Stimulated activated CD8-positive, alpha-beta memory T cell treated with anti-CD3 and anti-CD28 coated beads, Interleukin-15, amount 100 ng/mL, for 24 hours (primary cell): ENCODE measurements at places on chromosomes 3 and 15.

DNA sequence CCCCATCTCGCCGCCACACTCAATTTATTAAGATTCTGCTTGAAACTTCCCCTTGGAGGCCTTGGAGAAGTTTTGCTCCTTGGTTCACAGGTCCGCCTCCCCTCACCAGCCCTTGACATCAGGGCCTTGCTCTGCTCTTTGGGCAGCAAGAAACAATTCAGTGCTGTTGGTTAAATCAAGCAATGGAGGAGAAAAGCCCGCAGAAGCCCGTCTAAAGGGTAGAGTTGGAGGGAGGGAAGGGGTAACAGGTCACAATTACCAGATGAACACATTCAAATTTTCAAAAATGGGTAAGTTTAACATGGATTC, 429 bp downstream of the PARP9 start:
- DNase-seq: no peak

GRCh38 chr3:154334973-154335420, 10.7 kb upstream of the DHX36 start:
- no peak for DNase-seq

- no peak for DNase-seq
These were observed 633.6 kb downstream of the ZNF385D start for GRCh38 chr3:21117370-21117769.

- no peak for DNase-seq
These were observed 6.8 kb upstream of the TRIM69 start for GRCh38 chr15:44729408-44730127.

DNA sequence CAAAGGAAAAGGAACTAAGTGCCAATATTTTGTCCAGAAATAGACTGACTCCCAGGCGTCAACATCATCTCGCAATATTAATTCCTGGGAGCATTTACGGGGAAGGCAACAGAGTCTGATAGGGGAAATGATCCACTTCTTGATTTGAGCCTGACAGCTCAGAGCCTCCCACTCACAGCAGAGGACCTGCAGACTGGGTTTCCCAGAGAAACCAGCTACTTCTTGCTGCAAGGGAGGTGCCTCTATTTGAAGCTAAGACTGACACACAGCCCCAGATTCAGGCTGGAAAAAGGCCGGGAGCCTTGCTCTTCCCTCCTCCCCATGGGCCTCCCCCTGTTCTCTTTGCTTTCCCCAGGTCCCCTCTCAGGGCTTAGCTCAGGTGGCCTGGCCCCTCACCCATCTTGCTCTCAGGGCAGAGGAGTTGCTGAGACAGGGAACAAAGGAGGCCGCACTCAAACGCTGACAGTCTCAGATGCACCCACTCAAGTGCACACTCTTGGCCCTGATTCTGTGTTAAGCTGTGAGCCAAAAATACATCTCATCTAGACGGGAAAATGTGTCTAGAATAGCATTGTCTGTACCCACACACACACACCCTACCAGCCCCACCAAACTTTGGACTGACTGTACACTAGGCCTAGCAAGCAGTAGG, 49.8 kb upstream of the DCLK3 start:
- no peak for DNase-seq

GRCh38 chr3:61141227-61141626, 110.0 kb downstream of the FHIT start:
- DNase-seq: no peak

DNA sequence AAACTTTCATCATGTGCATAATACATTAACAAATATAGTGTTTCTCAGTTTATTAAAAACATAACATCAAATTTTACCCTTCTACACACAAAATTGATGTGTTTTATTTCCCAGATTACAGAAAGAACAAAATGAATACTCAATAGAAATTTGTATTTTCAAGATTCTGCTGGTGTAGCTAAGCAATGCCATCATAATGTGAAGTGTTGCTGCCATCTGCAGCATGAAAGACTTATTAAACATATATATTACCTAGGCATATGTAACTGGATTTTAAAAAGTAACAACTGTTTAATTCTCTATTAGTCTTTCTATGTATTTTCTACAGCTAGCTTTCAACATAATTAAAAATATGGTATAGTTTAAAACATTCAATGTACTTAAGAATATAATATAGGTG, 27.5 kb downstream of the PLSCR5 start:
- DNase-seq: no peak
